ENCODE measurements at places on chromosomes 7 and 10.

DNA sequence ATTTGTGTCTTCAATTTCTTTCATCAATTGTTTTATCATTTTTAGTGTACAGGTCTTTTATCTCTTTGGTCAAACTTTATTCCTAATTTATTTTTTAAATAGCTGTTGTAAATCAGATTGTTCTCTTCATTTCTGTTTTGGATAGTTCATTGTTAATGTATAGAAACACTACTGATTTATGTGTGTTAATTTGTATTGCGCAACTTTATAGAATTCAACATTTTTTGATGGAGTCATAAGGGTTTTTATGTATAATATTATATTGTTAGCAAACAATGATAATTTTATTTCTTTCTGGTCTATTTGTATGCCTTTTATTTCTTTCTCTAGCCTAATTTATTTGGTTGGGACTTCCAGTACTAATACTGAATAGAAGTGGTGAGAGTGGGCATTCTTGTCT, 181.2 kb downstream of the CCDC7 start:
- no peak for DNase-seq

DNA sequence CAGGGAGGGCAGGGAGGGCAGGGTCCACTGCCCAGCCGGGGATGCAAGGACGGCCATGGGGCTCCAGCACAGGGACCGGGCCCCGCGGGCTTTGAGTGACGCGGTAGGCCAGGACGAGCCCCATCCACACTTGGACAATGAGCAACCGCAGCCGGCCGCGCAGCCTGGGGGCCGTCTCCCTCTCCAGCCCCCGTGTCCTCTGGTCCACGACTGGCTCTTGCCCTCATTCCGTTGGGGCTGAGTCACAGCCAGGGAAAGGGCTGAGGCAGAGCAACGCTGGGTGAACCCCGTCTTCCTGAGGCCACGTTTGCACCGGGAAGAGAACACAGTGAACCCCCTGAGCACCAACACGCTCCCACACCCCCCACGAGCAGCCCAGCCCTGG, 23.7 kb downstream of the SHH start:
- DNase-seq = no peak

DNA sequence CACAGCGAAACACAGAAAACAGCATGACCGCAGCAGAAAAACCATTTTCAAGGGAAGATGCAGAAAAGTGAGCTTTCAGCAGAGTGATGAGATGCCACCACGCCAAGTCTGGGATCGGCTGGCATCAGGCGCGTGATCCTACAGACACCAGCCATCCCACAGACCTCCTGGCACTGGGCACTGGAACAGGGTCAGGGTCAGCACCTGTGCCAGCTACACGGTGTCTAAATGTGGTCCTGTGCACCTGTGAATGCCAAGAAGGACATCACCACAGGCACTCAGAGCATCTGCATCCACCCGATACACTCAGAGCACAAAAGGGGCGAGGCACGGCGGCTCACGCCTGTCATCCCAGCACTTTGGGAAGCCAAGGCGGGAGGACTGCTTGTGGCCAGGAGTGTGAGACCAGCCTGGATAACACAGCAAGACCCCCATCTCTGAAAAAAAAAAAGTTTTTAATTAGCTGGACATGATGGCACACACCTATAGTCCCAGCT, 31.5 kb downstream of the STK32C start:
- DNase-seq = no peak

- DNase-seq = no peak
Measured at GRCh38 chr10:8712656-8713055, 658.2 kb downstream of the GATA3 start.

DNA sequence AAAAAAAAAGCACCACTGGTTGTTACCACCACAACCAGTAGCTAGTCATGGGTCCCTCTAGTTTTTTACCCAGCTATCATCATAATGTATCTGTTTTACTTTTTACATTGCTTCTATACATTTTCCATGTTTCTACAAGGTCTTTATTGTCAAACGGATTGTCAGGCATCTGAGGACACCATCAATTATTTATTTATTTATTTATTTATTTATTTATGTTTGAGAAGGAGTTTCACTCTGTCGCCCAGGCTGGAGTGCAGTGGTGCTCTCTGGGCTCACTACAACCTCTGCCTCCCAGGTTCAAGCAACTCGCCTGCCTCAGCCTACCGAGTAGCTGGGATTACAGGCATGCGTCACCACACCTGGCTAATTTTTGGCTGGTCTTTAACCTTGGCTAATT, 29.0 kb upstream of the HNRNPH3 start:
- DNase-seq = no peak

DNA sequence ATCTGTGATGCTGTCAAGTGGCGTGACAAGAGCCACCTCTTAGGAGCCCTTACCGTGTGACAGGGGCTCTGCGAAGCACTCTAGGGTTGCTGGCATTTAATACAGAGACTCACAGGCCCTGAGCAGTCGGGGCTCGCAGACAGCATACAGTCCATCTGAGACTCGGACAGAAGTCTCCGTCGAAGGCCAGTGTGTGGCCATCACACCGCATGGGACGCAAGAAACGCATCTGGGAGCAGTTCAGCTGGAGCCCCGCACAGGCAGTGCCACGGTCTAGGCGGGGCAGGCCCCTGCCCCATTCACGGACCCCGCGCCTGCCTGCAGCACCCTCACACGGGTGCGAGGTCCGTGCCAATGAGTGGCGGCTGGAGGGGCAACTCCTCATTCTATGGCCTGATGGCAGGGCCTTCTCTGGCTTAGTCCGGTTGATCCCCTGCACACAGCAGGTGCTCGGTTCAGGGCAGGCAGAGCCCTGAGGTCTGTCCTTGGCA, 33.6 kb downstream of the IQCE start:
- DNase-seq = no peak

DNA sequence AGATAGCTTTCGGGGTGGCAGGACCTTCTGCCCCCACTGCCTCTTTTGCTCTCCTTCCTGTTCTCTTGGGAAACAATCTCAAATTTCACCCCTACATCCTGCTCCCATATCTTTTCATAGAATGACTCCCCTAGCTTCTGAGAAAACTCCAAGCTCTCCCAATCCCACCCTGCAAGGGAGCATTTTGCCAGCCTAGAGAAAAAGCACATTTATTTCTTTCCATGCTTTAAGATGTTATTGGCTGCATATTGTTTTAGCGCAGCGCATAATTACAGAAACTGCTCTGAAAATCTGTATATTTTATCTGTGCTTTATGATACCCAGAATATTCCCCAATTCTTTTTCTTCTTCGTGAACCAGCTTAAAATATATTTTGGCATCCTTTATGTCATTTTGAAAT, 601.3 kb downstream of the KCNMA1 start:
- DNase-seq = no peak

DNA sequence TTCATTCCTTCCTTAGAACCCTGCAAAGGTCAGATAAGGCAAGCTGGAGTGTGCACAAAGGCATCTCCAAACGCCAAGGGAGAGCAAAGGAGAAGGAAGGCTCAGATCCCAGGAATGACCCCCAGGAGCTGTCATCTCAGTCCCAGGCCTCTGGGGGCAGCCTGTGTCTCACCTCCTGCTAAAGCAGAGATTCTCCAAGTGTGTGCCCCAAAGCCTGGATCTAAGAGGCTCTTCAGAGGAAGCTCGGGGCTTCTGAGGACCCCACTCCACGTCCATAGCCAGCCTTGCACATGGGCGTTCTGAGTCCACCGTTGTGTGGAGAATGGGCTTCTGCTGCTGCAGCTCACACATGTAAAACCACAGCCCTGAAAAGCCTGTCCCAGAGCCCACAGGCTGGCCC, 5.1 kb upstream of the GRID1 start:
- no peak for DNase-seq

DNA sequence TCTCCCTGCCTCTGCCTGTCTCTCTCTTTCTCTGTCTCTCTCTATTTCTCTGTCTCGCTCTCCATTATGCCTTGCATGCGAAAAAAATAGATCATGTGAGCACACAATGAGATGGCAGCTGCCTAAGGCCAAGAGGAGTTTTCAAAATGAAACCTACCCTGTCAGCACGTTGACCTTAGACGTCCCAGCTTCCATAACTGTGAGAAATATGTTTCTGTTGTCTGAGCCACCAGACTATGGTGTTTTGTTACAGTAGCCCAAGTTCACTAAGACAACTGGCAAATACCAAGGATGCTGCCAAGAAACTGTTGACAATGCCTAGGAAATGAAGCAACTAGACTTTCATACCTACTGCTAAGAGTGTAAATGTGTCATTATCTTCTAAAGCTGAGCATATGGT, 70.6 kb upstream of the PLXDC2 start:
- DNase-seq = no peak

DNA sequence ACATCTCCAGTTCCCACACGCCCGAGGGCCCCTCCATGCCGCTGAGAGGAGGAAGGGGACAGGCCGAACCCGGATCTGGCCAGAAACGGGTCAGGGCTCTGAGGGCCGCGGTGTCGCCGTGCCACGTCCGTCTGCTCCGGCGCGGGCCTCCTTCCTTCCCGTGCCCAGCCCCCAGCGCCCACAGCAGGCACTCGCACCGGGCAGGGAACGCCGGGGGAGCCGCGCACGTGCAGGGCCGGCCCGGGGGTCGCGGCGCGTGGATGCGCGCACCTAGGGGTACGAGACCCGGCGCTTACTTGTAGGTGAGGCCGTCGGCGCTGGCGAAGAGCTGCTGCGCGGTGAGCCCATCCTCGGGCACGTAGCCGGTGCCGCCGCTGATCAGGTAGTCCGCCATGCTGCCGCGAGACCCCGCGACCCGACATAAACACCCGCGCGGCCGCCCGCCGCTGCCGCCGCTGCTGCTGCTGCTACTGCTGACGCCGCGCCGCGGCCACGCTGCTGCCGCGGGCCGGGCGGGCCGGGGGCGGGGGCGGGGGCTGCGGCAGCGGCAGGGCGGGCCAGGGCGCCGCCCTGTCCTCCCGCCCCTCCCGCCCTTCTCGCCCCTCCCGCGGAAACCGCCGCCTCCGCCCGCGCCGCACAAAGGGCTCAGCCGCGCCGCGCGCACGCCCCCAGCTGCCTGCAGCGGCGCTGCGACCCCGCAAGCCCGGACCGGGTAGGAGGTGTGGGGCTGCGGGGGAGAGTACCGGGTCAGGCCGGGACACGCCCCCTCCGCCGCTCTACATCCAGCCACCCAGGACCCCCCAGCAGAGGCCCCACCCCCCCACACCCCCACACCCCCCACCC, 4.1 kb downstream of the IMPDH1 start:
- no peak for DNase-seq

GRCh38 chr10:35882422-35883150, 240.5 kb upstream of the FZD8 start:
- no peak for DNase-seq

- no peak for DNase-seq
Measured at GRCh38 chr10:101781655-101781983, 1.6 kb downstream of the NPM3 start.

- DNase-seq = no peak
Measured at GRCh38 chr10:103196516-103196915, 3.4 kb upstream of the NT5C2 start.

DNA sequence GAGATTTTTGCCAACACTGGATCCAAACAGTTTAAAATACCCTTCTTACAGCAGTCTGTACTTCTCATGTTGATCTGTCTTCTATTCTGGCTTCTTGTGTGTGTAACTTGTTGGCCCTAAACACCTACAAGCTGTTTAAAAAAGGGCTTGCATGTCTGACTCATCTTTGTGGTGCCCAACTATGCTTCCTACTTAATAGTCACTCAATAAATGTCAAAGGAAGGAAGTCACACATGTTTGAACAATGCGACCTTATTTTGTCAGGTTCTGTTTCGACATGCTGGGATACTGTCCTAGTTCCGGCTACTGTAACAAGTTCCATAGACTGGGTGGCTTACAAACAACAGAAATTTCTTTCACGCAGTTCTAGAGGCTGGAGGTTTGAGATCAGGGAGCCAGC, 9.4 kb upstream of the GRK5 start:
- no peak for DNase-seq

GRCh38 chr7:73647725-73648592, 19.7 kb upstream of the VPS37D start:
- no peak for DNase-seq

- peak; percentile 80 for DNase-seq
Measured at GRCh38 chr10:125822878-125823662, at the start of the genes BCCIP and UROS. Gene BCCIP, plus strand, starts transcription at chr10:125823546. Its CDS starts 12 bp downstream, at chr10:125823558. Gene UROS, minus strand, starts transcription at chr10:125823258. Its CDS starts 6,759 bp downstream, at chr10:125816499.

DNA sequence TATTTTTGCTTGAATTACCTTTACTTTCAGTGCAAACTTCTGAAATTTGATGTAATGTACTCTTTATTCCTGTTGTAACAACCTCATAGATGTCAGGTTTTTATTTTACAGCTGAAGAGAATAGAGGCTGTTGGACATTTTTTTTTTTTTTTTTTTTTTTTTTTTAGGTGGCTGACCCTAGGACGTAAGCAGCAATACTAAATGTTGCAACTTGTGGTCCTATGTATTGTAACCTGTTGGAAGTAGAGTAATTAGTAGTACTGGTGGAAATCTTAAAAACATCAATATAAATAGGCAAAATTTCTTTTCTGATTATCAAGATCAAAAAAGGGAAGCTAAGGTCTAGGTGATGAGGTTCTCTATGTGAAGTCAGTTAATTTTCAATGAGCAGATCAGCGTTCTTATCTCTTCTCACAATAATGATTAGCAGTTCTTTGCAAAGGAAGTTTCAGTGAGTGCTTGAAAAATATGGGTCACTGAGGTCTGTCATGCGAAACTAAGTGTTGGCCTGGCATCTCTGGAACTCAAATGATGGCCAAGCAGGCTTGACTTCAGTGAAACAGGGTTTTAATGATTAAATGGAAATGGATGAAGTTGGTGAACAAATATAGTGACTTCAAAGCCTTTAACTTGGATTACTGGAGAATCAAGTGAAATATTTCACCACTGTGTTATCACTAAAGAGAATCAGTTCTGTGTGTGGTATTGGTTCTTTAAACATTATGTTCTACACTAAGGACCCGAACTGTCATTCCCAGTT, 42.7 kb downstream of the BICC1 start:
- DNase-seq = no peak

- DNase-seq = no peak
Measured at GRCh38 chr7:27185854-27186667, 1.0 kb upstream of the HOXA11 start.

DNA sequence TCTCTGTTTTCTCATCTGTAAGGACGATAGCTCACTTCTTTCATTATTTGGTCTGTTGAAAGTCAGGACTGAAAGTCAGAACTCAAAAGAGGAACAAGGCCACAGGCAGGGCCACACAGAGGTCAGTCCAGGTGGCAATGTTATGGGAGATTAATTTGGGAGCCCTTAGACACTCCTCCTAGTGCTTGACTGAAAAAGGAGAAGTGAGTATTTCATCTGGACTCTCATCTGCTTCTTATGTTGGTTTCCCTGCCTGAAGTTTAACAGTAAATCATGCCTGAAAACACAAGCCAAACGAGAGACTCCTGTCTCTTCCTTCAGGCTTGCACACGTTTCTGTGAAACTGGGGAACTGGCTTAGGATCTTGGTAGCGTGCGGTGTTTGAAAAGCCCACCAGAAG, 248.5 kb downstream of the BUB3 start:
- DNase-seq = no peak

GRCh38 chr7:50207686-50208255, 96.7 kb upstream of the IKZF1 start:
- DNase-seq = no peak

DNA sequence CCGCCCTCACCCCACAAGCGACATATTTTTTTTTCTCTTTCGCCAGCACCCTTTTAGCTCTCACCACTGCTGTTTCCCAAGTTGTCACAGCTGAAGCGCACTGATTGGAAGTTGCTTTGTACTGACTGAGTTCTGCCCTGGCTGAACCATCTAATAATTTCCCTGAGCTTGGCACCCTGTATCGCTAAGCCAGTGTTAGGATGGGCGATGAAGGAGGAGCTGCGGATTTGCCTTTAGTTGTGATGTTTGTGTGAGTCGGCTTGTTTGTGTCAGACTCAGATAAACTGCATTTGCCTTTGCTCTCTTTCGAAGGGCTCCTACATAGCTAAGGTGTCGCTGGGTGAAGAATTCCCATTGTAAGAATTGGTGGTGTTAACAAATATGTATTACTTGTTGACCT, 1.3 kb upstream of the ATXN7L1 start:
- DNase-seq = no peak

- DNase-seq = no peak
Measured at GRCh38 chr10:73841526-73842285, 30.3 kb upstream of the NDST2 start.
